Muscle of leg (tissue), 16 donors: ENCODE measurements at places on chromosomes 11 and 22.

DNA sequence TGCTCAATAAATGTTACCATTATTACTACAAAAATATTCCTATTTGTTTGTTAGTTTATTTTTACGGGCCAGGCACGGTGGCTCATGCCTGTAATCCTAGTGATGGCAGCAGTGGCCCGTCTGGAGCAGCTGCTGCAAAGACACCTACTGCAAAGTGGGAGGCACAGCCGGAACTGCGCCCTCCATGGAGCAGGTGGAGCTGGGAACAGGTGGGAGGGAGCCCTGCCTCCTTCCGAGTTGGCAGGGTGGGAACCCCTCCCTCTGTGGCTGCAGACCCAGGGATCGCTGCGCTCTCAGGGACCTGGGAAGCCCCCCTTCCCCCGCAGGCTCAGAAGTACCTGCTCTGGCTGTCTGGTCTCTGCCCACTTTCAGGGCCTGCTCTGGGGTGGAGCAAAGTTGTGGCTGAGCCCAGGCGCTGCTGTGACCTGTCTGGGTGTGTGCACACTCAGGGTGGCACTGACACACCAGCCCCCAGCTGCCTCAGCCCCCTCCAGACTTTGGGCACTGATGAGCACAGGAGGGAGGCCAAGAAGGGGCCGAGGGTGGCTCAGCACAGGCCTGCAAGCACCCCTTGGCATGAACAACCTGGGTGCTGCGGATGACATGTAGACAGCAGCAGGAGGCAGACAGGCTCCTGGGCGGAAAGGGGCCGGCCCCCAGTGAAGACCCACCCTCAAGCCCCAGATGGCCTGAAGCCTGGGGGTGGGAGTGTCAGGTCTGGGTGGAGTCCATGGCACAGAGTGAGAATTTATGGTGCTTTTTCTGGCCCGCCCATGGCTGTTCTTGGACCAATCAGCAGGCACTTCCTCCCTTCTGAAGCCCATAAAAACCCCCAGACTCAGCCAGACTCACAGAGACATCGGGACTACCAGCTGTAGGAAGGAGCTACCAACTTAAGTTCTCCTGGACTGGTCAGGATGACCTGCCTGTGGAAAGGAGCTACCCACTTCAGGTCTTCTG, 103.7 kb upstream of the CLMP start:
- DNase-seq, result no peak

GRCh38 chr11:57124917-57125316, 56.8 kb upstream of the LRRC55 start:
- no peak for DNase-seq

DNA sequence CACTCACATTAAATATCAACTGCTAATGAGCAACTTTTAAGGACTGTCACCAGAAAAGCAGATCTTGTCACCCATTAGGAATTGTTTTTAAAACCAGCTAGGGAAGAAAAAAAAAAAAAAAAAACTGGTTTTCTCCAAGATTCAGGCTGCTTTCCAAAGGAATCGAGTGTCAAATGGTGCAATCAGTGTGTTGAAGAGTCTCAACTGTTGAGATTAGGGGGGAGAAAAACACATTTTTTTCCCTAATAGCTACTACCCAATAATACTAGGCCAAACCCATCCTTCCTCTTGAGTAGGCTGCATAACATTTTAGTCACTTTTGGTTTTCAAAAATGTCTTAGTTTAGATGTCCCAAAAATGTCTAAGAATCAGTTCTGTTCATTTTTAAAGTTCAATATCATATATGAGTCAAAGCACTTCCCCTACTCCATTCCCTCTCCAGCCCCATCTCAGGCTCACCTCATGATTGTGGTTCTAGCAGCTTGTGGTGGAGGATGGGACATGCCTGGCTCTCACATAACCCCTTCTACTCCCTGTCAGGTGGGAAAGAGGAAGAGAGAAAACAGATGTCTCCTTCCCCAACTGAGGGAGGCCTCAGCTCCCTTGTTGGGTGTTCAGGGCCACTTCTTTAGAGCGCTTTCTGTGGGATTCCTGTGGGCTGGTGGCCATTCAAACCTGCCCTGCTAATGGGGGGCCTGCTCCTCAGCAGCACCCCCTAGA, 193.6 kb downstream of the CWF19L2 start:
- DNase-seq, result no peak

DNA sequence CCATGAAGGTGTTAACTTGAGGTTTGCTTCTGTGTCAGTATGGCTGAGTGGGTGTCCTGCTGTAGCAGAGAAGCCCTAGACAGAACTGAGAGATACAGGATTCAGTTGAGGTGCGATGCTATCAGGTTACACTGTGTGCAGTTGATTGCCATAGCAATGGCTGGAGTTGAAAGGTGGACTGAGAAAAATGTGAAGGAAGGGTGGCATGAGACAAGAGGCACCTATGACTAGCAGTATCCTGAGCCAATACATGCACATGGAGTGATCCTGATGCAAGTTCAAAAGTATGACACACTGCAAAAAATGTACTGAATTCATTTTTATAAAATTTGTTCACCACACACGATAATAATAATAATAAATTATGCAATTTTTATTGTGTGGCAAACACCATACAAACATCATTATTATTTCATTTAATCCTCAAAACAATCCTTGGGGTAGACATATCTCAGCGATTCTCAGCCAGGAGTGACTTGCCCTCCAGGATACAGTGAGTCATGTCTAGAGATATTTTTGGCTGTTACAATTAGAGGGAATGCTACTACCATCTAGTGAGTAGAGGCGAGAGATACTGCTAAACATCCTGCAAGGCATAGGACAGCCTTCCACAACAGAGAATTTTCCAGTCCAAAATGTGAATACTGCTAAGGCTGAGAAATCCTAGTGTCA, 3.9 kb upstream of the PIWIL4 start:
- peak; percentile 54 for DNase-seq

DNA sequence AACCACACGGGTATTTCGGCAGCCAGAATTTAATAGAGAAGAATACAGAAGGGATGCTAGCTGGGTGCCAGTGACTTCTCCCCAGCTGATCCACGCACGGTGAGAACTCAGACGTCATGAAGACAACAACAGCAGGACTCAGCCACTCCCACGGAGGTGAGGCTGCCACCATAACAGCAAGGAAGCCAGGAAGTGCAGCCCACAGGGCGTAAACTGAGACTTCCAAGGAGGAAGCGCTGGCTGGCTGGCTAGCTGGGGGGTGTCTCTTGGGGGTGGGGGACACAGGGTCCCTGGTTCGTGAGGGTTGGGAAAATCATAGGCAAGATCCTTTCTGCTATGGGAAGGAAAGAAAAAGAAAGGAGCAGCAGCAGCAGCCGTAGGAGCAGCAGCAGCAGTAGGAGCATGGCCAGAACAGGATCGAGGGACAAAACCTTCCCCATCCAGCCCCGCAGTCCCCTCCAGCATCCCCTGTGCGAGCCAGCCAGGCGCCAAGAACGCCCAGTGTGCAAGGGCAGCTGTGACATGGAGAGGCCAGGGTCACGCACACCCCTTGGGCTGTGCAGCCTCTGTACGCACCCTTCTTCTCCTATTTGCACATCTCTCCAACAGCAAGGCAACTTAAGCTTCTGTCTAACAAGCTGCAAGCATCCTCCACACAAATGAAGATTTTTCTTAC, 49.6 kb upstream of the SHANK2 start:
- no peak for DNase-seq

DNA sequence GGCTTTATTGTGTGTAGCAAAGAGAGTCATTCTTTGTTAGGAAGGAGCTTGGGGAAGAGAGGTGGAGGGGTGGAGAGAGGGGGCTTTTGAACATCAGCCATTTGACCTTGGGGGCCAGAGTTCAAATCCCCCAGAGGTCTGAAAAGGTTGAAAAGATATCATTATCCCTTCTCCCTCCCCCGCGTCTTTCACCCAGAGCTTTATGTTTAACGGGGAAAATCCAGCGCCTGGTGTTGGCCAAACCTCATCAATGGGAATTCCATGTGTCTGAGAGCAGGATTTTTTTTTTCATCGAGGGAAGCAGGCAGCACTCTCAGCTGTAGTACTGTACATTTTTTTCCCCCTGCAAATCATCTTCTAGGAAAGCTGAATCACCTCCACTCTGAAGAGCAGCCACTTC, 122.4 kb upstream of the HSD17B12 start:
- peak; percentile 77 for DNase-seq

DNA sequence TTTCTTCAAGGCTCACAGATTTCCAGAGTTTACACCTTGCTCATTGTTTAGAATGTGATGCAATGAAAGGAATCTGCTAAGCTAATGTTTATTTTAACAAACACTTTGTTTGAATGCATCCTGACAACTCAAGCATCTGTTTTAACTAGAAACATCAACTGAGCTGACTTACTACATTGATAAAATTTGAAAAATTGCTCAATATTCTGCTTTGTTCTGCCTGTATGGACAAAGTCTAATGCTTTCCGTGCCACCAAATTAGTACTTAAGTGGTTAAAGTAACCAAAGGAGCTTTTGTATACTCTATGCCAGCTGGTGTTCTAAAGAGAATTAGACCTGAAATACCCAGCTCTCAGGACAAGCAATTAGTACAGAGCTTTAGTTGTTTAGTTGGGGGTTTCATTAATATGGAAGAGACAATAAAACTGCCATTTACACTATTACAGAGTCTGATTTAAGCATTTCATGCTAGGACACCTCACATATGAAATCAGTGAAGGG, 105.2 kb downstream of the MAML2 start:
- no peak for DNase-seq

DNA sequence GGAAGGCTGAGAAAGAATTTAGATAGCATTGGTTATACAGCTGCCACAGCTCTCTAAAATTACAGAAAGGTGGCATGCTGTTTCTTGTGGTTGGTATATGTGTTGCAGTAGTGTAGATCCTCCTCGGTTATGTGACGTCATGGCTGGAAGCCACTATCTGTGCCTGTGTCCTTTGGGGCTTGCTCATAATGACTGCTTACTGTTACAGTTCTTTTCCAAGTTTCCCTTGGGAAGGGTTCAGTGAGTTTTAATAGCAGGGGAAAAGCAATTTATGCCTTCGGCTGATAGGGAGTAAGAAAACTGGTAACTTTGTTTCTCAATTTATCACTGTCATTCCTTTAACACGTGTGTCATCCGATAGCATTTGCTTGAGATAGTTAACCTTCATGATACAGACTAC, 47.2 kb downstream of the POLD3 start:
- no peak for DNase-seq

- peak; percentile 46 for DNase-seq
These were observed 3.4 kb downstream of the CLPB start for GRCh38 chr11:72430741-72431570.

- no peak for DNase-seq
These were observed 4.8 kb upstream of the PIM3 start for GRCh38 chr22:49955581-49956417.

GRCh38 chr11:33910296-33910957, 18.6 kb upstream of the LMO2 start:
- peak; percentile 42 for DNase-seq

DNA sequence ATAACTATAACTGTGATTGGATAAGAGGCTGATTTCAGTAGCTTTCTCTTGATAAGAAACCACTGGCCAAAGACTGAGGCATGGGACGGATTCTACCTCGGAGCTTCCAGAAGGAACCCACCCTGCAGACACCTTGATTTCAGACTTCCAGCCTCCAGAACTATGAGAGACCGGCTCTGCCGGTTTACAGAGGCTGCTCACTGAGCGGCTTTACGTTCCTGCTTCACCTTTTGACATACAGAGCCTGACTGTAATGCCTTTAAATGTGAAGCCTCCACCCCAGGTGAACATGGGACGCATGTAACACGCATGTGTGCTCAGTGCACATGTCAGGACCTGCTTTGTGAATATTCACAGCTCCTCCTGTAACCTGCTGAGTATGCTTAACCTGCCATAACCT, 361.5 kb downstream of the CTTN start:
- DNase-seq, result no peak

DNA sequence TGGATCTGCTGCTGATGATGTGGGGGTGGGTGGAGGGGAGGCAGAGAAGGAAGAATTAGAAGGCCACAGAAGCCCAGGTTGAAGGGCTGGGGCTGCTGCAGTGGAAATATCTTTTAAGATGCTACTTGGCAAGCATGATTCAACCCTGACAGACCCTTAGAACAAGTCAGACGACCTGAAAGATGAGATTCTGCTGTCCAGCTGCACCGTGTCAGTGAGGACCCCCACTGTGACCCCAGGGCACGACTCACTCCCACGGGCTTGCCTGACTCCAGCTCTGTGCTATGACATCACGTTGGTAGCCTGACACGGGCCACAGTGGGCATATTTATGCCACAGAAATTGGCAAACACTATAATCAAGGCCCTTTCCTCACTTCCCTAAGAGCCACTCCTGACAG, 36.0 kb downstream of the LRFN4 start:
- no peak for DNase-seq

- DNase-seq, result no peak
These were observed 19.1 kb downstream of the ZNF143 start for GRCh38 chr11:9479899-9480298.

GRCh38 chr11:129854232-129854805, 38.7 kb downstream of the TMEM45B start:
- DNase-seq, result no peak

- peak; percentile 85 for DNase-seq
These were observed 21.2 kb upstream of the BLID start for GRCh38 chr11:122137078-122137793.

DNA sequence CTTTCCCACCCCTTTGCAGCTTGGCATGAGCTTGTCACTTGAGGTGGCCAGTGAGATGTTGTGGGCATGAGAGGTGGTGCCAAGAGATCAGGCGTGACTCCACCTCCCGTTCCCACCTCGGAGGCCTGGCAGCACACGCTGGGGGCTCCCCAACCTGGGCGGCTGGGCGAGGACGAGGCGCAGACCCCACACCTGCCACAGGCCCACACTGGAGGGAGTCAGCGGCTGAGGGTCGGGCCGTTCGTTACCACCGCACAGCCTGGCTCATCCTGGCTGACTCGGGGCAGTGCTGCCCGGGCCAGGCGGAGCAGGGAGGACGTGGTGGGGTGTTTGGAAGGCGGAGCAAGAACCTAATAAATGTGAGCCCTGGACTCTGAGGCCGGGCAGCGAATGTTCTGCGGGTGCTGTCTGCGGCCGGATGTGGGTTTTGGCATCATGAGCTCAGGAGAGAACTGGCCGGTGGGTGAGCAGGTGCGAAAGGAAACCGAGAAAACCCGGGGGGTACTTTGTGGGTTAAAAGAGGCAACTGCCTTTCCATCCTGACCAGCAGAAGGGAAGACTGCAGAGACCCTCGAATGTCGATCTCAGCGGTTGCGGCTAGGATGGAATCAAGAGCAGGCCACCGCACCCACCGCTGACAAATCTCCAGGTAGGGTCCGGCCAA, 10.2 kb upstream of the IFITM3 start:
- no peak for DNase-seq
